T-helper 2 cell treated with Interferon-gamma antibody and Interleukin-4, amounts not matched to agents 5 μg/mL and 100 μg/mL, for 36 hours (primary cell): ENCODE measurements at places on chromosomes 1 and 21.
A peak's percentile ranks its signal among the peaks of the same experiment; 100 is the strongest.

DNA sequence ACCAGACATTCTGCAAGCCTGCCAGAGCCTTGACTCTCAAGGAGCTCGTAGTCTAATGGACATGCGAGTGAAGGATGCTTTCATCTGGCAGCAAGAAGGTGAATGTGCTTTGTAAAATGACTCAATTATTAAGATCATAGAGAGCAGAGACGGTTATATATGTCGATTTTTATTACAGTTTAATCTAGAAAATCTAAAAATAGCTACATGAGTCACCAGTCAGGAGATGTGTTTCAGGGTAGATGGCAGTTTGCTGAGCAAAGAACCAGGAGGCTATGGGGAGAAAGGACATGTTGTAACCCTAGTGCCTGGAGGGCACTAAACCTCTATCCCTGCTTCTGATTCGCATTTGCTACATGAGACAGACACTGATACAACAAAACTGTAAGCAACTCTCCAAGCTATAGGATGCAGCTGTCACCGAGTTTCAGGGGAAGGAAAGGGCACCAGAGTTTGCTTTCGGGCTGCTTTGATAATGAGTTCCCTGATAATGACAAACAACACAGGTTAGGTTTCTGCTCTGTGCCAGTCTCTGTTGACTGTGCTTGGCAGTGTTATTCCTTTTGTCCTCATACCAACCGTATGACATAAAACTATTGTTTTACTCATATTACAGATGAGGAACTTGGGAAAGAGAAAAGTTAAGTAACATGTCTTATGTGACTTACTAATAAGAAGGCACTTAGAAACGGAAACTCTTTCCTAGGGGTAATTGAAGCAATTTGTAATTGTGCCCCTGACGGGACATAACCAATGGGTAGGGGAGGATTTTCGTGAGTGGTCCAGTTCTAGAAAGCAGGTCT, 43.2 kb downstream of the C1orf198 start:
- no peak for DNase-seq

- peak; percentile 14 for DNase-seq
Observed at GRCh38 chr1:33348676-33349080, 27.8 kb upstream of the A3GALT2 start.

DNA sequence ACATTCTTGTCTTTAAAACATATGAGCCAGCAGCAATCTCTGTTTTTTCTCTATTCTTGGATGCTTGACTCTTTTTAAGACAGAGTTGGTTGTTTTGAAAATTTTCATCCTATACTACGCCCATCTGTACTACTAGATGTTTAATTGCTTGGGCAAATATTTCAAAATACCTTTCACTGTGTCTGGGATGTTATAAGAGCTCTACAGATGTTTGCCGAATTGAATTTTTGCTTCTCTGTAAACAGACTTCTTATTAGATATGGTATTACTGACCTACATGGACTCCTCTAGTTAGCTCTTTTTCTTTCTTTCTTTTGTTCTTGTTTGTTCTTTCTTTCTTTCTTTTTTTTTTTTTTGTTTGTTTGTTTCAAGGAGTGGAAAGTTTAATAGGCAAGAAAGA, 345.1 kb downstream of the ST6GALNAC3 start:
- no peak for DNase-seq

- DNase-seq: no peak
Observed at GRCh38 chr1:246735735-246736134, 11.5 kb downstream of the SCCPDH start.

DNA sequence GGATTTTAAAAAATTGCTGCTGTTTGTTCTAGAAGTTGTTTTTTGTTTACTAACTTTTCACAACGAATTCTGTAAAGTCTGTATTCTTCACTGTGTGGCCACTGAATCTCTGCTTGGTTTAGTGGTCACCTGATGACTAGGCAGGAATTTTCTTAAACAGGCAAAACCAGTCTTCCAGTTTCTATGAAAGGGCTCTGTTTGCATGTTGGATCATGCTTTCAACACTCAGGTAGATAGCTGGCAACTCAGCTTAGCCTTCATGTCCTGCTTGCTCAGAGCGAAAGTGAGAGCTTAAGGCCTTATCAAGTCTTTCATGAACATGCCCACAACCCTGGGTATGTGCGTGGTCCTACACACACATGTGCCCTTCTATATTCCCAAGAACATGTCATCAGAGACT, 52.4 kb upstream of the CCDC190 start:
- no peak for DNase-seq

DNA sequence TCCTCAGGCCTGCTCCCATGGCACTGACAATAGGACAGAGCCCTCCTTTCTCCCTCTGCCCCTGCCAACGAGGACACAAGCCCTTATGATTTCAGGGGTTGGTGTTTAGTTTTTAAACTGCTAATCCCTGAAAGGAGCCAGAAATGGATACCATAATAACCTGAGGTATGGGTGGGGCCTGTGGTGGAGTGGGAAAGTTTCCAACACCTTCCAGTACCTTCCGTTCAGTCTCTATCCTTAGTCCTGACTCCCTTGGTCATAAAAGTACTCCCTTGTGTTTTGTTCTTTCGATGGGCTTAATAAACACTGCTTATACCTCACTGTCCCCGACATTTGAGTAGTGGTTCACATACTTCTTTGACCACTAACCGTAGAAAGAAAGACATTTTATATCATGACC, 141.8 kb upstream of the MAGI3 start:
- no peak for DNase-seq

- no peak for DNase-seq
Observed at GRCh38 chr1:47686731-47687630, 249.1 kb downstream of the FOXD2 start.

DNA sequence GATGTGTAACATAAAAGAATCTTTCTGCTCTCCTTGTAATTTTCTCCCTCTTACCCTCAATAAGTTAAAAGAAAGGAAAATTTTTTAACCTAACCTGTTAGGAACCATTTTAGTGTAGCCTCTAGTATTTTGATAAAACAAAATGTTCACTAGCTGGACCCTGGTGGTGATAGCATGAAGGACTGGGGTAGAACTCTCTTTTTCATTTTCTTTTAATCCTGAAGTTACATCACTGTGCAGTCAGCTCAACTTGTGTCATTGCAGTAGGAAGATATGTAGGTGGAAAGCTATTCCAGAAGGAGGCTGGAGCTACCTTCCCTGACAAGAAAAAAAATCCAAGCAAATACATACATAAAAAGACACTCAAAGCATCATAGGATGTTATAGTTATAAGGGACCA, 39.3 kb downstream of the NFIA start:
- DNase-seq: no peak

GRCh38 chr1:216090556-216090955, 332.7 kb downstream of the USH2A start:
- DNase-seq: no peak

DNA sequence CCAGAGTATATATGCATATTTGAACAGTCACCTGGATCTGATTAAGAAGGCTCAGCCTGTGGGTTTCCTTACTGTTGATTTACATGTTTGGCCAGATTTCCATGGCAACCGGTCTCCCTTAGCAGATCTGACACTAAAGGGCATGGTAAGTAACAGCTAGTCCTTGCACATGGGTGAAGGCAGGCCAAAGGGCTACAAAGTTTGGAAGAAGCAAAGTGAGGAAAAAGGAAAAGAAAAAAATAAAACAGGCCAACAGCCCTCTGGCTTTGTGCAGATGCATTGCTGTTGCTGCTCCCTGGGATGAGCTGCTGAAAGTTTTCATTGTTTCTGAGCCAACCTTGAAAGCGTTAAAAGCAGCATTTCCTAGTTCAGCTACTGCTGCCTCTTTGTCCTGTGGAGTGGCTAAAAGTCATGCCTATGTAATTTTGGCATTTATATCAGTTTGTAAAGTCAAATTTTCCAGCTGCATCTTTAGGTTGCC, 176.5 kb upstream of the HOOK1 start:
- no peak for DNase-seq

DNA sequence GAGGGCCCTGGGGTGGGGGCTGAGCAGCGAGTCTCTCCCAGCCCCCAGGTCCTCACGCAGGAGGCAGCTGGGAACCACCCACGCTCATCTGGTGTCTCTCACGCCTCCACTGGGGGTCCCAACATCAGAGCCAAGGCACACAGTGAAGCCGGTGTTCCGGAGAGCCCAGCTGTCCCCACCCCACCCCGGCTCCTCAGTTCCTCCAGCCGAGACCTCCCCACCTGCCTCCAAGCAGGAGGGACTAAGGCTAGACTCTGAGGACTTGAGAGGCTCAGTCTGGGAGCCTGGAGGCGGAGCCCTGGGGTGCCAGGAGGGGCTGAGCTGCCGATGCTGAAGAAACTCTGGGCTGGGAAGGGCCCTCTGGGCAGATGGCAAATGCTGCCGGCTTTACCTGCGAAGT, 1.6 kb upstream of the HPCA start:
- DNase-seq: no peak

- DNase-seq: no peak
Observed at GRCh38 chr1:207015791-207016190, 16.8 kb downstream of the C1orf116 start.

GRCh38 chr1:150809651-150810050, 1.6 kb upstream of the CTSK start:
- DNase-seq: no peak

- DNase-seq: no peak
Observed at GRCh38 chr1:157099633-157100009, at the start of gene ETV3L. Gene ETV3L (minus strand): TSS chr1:157099808. CDS start chr1:157099523, 285 bp downstream.
